Activated CD4-positive, alpha-beta T cell treated with anti-CD3 and anti-CD28 coated beads, Interleukin-2, amount 50 U/mL, for 4 hours (primary cell): ENCODE measurements at places on chromosomes 4 and X.
A peak's percentile ranks its signal among the peaks of the same experiment; 100 is the strongest.

- no peak for DNase-seq
Observed at GRCh38 chrX:154477891-154478477, 1.1 kb downstream of the LAGE3 start.

- DNase-seq: no peak
Observed at GRCh38 chr4:143300860-143301259, 35.8 kb upstream of the GAB1 start.

DNA sequence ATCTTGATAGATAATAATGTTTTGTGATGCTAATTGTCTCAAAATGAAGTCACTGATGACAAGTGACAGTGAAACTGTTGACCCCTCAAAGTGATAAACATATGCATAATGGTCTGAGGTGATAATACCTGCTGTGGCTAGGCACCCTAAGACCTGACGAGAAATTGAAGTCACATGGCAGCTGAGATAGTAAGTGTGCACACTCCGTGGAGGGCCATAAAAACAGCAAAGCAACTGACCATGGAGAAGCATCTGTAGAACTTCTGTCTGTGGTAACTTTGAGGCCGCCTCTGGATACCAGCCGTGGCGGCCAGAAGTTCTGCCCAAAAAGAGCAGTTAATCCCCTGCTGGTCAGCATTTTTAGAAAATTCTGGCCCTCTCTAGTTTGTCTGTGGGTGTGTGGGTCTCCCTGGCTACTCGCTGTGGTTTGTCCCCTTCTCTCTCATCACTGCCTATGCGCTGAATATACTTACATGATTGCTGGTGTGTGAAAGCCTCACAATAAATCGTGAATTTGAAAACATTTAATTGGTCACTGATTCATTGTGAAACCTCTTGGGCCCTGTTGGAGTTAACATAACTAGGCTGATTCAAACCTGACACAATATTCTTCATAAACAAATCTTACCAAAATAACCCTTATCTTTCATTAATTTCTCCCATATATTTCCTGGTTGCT lies 50.6 kb downstream of the CCDC149 start:
- no peak for DNase-seq

DNA sequence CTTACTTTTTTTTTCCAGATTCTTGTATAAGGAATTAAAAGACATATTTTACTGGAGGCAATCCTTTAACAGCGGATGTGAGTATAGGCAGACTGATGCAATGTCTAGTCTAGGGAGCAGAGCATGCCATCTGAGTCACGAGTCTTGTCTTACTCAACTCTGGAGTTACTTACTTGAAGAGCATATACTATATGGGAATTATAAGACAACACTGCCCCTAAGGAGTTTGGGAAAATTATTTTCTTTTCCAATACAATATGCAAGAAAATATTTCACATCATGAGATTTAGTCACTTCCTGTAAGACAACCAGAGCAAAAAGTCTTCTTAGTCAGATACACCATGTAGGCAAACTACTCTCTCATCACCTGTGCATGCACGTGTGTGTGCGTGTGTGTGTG lies 537.3 kb upstream of the FTHL17 start:
- DNase-seq: no peak

DNA sequence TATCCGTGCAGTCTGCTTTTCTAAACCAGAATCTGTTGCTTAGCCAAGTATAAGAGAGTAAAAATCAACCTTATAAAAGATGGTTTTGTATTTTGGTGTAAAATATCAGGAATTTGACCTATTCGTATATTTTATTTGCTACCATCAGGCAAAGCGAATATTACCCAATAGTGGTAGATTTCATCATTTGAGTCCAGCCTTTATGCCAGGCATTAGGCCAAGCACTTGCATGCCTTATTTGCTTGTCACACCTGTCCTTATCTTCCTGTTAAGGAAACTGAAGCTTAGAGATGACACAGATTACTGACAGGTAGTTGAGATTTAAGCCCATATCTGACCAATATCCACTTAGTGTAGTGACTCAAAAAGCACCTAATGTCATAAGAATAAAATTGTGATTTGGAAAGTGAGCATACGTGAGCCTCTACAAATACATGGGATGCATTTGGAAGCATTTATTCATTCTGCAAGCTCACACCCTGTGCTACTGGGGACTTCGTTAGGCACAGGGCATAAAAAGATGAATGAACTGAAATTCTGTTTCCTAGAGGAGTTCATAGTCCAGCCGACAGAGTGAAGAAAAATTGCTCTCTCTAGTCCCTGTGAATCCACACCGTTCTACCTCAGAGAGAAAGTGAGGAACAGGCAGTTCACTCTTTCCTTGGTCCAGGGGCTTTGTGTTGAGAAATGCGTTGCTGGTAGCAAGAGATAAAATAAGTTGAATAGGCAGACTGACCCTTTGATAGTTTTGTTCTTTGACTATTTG lies 2.3 kb upstream of the RNF212 start:
- DNase-seq: no peak

- DNase-seq: no peak
Observed at GRCh38 chr4:169407217-169407845, 136.6 kb upstream of the SH3RF1 start.

DNA sequence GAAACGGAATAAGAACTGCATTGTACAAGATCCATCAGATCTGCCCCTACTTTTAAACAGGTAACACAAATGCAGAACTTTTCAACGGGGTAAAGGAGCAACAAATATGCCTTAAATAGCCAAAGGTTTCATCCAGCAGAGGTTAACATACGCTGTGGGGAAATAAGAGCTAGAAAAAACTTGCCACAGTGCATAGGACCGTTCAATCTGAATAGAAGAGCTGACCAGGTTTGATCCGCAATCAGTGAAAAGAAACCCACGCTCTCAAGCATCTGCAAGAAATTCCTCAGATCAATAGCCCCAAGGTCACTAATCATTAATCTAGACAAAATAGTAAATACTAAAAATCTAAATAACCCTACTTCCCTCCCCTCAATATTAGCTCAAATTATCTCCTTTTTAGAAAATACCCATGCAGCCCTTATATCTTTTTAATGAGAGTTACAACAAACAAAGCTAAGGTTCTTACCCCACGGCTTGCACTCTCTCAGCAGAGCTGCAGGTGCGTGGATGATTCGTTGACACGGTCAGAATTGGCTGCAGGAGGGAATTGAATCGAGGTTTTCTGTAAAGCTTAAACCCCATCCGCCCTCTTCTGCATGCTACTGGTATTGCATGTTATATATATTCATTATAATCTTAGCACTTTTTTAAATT lies at the start of gene TLR10:
Gene TLR10, minus strand, starts transcription at position 539 of the 657 bp plus-strand sequence. CDS start 7,400 bp downstream, outside the sequence.
- peak; percentile 2 for DNase-seq

DNA sequence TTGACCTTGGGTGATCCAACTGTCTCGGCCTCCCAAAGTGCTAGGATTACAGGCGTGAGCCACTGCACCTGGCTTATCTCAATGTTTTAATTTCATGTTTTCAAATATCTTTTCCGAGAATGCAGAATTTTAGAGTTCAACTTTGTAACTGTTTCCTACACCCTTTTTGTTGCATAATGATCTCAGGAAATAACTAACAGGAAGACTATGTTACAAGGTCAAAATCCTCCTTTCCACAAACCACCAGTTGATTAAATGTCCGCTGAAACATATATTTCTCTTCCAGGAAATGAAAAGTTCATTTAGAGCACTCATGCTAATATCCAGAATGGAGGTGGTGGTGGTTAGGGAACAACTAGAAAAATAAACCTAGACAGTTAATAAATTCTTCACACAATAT lies 377.8 kb downstream of the PPP4R3C start:
- DNase-seq: no peak

- DNase-seq: no peak
Observed at GRCh38 chr4:159341522-159341921, 238.6 kb downstream of the RAPGEF2 start.

DNA sequence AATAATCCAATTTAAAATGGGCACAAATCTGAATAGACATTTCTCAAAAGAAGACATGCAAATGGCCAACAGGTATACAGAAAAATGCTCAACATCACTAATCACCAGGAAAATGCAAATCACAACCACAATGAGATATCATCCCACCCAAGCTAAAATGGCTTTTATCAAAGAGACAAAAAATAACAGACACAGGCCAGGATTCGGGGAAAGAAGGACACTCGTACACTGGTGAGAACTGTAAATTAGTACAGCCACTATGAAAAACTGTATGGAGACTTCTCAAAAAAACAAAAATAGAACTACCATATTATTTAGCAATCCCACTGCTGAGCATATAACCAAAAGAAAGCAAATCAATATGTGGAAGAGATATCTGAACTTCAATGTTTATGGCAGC lies 8.5 kb downstream of the SPP1 start:
- DNase-seq: no peak

GRCh38 chr4:119025916-119026661 lies 109.5 kb upstream of the MYOZ2 start:
- DNase-seq: no peak

- no peak for DNase-seq
Observed at GRCh38 chr4:66640233-66640990, 904.9 kb downstream of the CENPC start.

- no peak for DNase-seq
Observed at GRCh38 chr4:1499465-1499864, 93.2 kb upstream of the NKX1-1 start.

DNA sequence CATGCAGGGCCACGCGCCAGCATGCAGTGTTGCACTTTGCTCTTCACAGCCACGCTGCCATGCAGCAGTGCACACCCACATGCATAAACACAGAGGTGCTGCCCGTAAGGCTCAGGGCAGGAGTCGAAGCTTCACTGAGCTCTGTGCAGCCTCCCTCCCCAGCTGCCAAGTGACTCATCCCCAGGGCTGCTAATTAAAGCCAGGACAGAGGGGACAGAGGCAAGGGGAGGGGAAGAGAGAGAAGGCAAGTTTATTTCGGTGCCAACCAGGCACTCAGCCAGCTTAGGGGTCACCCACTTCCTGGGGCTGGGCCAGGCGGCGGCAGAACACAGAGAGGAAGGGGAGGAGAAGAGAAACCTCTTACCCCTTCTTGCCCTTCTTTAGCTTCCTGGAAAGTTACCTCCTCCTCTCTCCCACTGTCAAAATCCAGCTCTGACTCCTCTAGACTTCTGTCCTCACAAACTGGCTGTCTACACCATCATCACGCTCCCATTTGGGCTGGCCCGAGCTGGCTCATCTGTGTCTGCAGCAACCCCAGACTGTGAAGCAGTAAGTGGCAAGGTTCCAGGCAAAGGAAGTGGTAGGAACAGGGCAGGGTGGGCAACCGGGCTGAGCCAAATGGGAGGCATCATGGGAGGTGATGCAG lies 6.2 kb upstream of the IQSEC2 start:
- no peak for DNase-seq

DNA sequence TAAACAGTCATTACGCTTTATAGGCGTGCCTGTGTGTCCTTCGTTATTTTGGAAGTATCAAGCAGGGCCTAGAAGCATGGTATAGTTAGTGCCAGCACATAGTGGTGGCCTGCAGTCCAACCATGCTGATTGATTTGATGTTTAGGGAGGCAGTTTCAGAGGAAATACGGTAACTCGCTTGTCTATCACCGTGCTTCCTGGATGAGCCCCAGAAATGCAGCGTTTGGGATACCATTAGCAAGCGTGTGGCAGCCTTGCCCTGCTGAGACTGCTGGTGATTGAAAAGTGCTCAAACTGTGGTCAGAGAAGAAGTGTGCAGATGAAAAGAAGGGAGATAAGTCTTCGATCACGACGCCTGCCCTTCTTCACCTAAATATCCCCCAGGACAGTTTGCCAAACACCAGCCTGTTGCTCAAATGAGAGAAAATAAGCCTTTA lies 158.4 kb downstream of the CHIC2 start:
- no peak for DNase-seq

- DNase-seq: no peak
Observed at GRCh38 chr4:1502501-1502886, 96.3 kb upstream of the NKX1-1 start.

DNA sequence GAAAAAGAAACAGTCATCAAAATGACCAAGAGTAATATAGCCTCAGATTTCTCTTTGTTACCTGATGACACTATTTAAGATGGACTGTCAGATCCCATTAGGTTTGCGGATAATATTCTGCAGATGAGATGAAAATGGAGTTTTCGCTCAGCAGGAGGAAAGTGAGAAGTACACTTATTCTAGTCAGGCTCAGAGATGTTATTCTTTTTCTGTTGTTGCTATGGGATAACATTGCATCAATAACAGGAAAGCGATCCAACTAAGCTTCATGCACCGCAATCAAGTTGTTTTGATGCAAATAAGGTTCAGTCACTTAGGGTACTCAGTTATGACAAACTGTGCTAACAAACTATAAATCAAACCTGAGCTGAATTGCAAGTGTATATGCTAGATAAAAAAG lies 415.0 kb downstream of the CCSER1 start:
- DNase-seq: no peak
